ENCODE measurements at places on chromosomes 3 and 15.

GRCh38 chr3:174431717-174432116, 427.4 kb upstream of the NAALADL2 start:
- DNase-seq: no peak

DNA sequence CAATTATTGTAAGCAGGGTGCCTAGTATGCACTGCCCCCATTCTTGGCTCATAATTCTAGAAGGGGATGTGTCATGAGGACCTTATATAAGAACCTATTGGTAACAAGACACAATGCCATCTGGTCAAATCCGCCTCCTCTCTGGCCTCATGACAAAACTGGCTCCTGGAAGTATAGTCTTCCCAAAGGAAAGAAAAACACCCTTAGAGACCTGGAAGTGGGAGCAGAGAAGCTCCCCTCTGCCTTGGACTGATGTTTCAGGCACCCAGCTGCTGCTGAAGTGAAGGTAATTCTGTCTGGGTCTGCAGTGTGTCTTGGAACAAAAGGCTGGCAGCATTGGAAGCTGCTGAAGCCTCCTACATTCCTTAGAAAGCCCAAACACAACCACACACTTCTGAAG, 107.2 kb upstream of the CLSTN2 start:
- DNase-seq: no peak

- DNase-seq: no peak
Observed at GRCh38 chr15:85576392-85576791, 196.0 kb downstream of the AKAP13 start.

DNA sequence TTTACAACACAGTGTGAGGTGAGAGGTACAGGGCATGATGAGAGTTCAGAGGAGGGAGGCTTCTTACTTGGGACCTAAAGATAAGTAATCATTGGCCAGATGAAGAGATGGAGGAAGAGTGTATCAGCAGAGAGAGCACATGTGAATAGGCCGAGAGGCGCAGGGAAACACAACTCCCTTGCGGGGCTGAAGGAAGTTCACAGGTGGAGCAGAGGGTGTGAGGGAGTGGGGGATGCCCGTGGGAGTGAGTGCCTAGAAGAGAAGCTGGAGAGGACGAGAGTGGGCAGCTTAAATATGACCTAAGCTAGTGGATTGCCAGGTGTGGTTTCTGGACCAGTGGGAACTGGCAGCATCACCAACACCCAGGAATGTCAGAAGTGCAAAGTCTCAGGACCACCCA, 98.2 kb upstream of the TBC1D5 start:
- DNase-seq: no peak

GRCh38 chr15:94266789-94267188, 35.4 kb downstream of the MCTP2 start:
- DNase-seq: no peak

GRCh38 chr3:11699083-11699427, 55.3 kb upstream of the VGLL4 start:
- no peak for DNase-seq

GRCh38 chr3:129184396-129184657, 631 bp upstream of the CNBP start:
- DNase-seq: no peak

- no peak for DNase-seq
Observed at GRCh38 chr15:77074350-77074749, 3.4 kb upstream of the TSPAN3 start.

- no peak for DNase-seq
Observed at GRCh38 chr3:195796795-195797194, 14.9 kb downstream of the MUC4 start.

GRCh38 chr3:102718651-102719050, 283.8 kb downstream of the ZPLD1 start:
- DNase-seq: no peak

- no peak for DNase-seq
Observed at GRCh38 chr3:133964547-133964946, 65.2 kb downstream of the SLCO2A1 start.

DNA sequence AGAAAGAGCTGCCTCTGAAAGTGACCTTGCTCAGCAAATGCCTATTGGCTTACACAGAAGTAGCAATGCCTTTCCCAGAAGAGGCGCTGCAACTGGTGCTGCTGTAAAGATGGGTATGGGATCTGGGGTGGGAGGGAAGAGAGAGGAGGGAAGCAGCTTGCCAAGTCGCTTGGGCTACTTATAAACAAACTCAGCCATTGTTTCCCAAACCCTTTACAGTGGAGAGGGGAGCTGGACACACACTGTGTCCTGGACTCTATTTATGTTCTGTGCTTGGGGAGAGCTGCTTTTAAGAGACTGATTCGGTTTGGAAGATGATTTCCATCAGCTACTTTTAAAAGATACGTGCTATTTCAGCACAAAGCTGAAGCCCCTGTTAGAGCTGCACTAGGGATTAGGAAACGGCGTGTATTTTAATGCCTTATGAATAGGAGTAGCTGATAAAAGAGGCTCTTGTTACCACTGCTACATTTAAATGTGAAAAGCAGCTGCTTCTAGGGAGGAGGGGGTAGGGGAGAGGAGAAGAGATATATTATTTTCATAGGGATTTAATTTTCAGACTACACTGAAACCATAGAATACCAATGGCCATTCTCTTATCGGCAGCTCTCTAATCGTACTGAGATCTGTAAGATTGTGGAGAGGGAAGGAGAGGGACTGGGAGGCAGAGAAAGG, 440.6 kb downstream of the MCTP2 start:
- DNase-seq: no peak

DNA sequence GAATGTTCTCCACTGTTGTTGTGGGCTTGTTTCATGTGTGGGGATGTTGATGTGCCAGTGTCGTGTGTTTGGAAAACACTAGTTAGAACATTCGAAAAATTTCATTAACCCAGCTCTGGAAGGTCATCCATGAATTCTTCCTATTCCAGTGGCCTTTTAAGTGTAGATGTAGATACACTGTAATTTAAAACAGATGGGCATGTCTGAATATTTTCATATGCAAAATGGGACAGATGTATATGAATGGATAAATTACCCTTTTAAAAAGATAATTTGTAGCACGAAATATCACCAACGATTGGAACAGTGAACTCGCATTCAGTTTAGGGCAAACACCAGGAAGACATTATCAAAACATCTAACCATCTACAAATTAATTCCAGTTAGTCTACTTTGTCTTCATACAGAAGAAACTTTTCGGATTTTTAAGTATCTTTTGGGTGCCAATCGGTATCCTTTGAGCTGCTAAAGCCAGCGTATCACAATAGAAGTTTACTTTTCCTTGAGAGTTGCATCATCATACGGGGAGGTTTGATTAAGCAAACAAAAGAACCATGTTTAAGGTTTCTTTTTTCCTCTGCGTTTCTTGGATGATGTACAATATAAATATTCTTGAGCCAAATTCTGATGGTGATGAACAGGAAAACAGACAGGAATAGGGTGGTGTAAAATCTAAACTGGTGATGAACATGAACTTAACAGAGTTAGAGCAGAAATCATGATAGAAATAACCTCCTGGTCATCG, 528.1 kb downstream of the FOXP1 start:
- no peak for DNase-seq

GRCh38 chr3:14537590-14538450, 2.3 kb downstream of the GRIP2 start:
- DNase-seq: no peak

DNA sequence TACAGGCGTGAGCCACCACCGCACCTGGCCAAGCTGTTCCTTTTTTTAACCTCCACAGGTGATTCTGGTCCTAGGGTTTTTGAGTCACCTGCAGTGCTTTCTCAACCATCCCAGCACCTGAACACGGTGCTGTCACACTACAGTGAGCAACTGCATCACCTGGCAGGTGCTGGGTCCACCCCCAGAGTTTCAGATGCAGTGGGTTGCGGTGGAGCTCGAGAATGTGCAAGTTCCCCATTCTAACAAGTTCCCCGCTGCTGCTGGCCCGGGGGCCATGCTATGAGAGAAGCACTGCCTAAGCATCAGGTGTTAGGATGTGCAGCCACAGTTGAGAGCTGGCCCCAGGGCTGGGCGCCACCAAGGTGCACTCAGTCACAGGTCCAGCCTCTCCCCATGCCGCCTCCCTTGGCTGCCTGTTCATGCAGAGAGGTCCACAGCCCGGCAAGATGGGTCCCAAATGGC, 18.0 kb downstream of the ISG20 start:
- DNase-seq: peak; percentile 66

DNA sequence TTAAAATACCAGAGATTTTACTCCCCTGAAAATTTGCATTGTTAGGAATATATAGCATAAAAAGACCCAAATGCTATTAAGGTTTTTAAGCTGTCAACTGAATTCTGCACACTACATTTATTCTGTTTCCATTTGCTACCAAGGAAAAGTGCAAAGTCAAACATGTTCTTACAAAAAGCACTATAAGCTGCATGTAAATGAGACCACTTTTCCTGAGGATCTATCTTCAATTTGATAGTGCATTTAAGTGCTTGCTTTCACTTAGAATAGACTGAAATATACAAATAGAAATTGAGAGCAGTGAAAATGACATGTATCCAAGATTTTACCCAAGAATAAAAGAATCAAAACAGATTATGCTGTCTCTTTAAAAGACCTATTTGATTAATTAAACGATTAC, 1216.2 kb downstream of the ROBO2 start:
- no peak for DNase-seq

DNA sequence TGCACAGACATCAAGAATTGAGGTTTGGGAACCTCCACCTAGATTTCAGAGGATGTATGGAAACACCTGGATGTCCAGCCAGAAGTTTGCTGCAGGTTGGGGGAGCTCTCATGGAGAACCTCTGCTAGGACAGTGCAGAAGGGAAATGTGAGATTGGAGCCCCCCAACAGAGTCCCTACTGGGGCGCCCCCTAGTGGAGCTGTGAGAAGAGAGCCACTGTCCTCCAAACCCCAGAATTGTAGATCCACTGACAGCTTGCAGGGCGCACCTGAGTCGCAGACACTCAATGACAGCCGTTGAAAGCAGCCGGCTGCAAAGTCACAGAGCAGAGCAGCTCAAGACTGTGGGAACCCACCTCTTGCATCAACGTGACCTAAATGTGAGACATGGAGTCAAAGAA, 34.6 kb upstream of the EPHA6 start:
- no peak for DNase-seq

DNA sequence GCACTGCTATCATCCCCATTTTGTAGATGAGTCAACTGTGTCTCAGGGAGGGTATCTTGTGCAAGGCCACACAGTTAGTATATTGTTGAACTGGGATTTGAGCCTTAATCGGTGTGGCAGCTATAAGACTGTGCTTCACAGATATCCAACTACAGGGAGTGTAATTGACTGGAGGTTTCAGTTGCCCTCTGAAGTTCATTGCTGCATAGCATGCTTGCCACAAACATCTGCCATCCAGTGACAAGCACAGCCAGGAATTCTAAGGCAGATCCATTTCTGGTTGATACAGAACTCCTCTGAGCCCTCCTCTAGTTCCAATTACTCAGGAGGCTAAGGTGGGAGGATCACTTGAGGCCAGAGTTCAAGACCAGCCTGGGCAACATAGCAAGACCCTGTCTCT, 16.4 kb downstream of the FSD2 start:
- DNase-seq: no peak

DNA sequence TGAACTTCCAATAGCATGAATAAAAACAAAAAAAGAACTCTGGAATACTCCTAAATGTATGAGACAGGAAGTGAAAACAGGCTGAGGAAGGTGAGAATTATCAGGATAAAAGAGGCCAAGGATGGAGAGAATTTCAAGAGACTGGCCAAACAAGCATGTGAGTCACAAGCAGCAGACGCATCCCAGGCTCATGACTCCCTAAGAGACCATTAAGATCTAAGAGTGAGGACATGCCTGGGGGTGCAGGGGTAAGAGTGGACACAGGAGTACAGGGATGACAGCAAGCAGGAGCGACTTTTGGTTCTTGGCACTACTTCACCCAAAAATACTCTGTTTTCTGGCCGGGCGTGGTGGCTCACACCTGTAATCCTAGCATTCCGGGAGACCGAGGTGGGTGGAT, 7.1 kb downstream of the SCAMP2 start:
- DNase-seq: no peak

- no peak for DNase-seq
Observed at GRCh38 chr3:77354958-77355357, 315.1 kb downstream of the ROBO2 start.

- no peak for DNase-seq
Observed at GRCh38 chr15:94893091-94893490, 661.7 kb downstream of the MCTP2 start.

- no peak for DNase-seq
Observed at GRCh38 chr3:172675441-172676193, 35.2 kb downstream of the NCEH1 start.

- no peak for DNase-seq
Observed at GRCh38 chr3:46020766-46021510, 6.3 kb downstream of the XCR1 start.

GRCh38 chr3:43434431-43434830, 148.1 kb downstream of the SNRK start:
- no peak for DNase-seq

GRCh38 chr15:85404176-85404917, 23.9 kb downstream of the AKAP13 start:
- no peak for DNase-seq

DNA sequence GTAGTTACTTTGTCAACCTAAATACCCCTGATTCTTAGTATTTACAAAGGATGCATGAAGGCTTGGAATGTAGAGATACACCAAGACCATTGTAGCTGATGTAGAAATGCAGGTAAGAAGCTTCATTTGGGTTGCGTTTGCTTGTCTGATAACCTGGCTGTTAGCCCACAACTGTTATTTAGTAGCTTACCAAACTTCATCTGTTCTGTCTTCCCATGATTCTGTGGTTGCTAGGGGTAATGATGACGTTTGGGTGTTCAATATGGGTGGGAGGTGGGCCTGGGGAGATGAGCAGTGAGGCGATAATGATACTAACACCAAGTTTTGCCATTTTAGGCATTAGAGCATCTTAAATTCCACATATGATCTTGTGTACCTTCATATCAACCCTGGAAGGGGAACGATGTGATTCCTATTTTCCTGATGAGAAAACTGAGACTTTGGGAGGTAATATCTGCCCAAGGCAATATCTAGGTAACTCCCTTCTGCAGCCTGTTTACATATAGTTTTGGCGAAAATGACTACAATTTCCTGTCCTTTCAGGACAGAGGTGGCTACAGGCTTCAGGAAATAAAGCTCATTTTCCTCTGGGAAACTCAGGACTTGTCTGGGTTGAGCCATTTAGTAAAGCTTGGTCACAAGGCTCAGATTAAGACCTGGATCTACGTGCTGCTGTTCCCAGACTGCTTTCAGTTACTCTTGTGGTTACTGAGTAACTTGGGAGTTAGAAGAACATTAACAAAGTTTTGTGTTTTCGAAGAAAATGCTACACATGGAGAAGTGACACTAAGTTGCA, 26.8 kb downstream of the FNDC3B start:
- DNase-seq: no peak

- no peak for DNase-seq
Observed at GRCh38 chr3:143276592-143276991, 157.0 kb downstream of the CHST2 start.

Measured in RWPE2 (cell line).